ENCODE measurements at places on chromosomes 4 and X.

GRCh38 chr4:101933855-101934254 is 143.3 kb downstream of the BANK1 start:
- DNase-seq, result no peak

DNA sequence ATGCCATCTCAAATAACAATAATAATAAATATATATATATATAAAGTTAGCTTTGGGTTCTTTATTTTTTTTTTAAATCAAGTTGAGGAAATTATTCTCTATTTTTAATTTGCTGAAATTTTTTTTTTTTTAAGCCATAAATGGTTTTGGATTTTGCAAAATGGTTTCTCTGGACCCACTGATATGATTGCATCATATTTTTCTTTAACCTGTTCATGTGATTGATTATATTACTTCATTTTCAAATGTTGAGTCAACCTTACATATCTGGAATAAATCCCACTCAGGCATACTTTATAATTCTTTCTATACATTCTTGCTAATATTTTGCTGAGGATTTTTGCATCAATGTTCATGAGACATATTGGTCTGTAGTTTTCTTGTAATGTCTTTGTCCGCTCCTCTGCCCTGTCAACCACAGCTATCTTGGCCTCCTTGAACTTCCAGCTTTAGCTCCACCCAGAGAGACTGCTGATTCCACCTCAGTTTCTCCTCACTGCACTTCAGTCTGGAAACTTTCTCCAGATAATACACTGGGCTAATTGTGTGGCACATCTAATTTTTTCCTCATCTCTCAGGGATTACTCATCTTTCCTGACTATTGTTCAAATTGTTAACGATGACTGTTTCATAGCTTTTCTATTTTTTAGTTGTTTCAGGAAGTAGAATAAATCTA is 160.9 kb upstream of the GIMD1 start:
- no peak for DNase-seq

DNA sequence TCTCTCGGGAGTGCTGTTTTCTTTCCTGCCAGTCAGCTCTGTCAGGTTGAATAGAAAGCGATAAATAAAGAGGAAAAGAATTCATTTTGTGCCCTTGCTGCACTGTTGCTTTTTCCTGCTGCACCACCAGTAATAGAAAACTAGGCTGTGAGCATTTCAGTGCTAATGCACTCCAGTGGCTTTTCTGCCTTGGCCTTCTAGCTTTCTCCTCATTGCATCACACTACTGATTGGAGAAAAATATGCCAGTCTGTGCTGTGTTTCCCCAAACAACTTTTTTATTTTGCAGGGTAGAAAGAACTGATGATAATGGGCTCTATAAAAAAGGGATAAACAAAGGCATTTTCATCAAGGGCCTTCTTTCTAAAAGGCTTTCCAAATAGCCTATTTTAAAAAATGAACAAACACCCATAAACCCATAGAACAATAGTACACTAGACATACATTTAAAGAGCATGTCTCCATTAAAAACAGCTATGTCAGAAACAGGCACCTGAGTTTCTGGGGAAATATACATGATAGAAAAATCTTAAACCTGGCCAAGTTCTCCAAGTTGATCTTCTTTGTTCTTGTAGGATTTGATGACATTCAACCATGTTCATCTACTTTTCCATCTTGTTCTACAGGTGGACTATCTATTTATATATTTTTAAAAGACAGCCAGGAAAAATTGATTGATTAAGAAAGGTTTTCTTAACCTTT is 86.3 kb downstream of the GPRIN3 start:
- DNase-seq, result no peak

DNA sequence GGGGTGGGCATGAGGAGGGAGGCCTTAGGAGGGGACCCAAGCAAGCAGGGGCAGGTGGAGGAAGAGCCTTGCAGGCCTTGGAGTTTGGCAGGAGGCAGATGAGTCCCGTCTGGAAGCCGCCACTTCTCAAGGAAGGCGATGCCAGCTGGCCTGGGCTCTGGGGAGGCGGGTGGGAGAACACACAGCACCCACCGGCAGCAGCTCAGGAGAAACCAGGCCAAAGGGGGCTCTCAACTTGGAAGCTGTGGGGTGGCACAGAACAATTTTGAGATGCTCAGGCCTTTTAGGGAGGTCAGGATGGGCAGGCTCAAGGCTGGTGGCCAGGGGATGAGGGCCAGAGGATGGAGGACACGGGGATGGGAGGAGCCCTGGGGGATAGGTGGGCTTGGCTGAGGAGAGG is 11.6 kb upstream of the DUSP9 start:
- no peak for DNase-seq

DNA sequence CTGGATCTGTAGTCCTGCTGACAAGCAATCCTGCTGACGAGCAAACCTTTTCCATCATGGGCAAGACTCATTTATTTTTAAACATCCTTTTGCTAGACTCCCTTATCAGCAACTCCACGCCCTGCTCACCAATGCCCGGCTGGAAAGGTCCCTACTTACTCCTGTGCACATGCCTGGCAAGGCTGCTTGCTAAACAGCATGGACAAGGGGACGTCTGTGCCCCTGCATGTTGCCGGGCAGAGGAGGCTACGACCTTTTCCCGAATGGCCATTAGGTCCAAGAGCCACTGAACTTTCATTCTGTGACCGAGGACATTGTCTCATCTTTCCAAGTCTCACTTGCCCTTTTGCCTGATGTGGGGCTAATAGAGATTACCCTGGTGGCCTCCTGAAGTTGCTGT is 98.6 kb downstream of the MGST2 start:
- DNase-seq, result no peak

DNA sequence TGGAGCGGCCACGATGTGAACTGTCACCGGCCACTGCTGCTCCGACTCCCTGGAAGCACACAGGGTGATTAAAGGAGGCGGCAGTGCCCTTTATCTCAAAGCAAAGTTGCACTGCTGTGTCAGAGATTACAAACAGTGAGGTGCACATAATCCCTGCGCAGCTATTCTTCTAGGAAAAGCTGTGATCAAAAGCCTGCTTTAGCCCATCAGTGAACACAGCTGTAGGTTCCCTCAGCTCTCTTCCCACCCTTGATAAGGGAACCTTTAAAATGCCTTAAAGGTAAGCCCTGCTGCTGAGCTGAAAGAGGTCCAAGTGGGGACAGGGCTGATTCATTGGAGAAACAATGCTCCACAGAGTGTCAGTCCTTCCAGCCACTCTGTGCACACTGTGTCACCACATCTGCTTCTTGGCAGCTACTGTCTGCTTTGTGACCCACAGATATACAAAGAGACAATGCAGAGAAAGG is 127.6 kb downstream of the EIF4E start:
- no peak for DNase-seq

DNA sequence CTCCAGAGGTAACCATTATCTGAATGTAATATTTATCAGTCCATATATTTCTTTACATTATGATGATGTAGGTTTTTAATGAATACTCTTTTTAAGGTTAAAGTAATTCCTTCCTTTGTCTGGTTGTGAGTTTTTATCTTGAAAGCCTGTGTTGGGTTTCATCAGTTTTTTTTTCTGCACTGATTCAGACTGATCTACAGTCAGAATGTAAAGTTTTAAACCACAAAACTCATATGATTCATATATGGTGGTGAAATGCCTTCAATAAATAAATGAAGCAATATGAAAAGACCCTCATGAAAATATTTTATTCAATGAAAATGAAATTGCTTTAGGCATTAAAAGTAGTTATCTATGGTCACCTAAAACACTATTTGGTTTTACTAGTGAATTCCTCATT is 47.1 kb downstream of the SORBS2 start:
- DNase-seq, result no peak

GRCh38 chrX:113019958-113020357 is 179.3 kb upstream of the AMOT start:
- no peak for DNase-seq

DNA sequence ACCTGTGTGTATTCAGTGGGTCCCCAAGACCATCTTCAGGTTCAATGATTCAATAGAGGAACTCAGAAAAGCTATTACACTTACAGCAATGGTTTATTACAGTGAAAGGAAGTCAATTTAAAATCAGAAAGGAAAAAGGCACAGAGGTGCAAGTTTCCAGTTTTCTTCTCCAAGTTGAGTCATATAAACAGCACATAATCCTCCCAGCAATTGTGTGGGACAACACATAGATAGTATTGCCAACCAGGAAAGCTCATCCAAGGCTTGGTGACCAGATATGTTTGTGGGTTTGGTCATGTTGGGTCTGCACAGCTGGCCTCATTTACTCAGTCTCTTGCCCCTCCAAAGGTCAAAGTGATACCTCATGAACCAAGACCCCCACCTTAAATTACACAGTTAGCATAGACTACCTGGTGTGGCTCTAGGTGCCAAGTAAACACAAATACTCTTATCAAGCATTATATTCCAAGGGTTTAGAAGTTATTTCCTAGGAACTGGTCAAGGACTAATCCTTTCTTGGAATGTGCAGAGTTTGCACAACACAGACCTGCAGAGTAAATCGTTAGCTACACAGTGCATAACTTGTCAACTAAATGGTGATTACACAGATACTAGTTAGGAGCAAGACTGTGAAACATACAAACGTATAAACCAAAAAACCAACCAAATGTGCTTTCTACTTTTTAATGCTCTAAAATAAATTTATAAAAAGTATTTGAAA is 777.3 kb downstream of the PCDH18 start:
- no peak for DNase-seq

GRCh38 chr4:73872316-73873108 is 3.3 kb downstream of the CXCL1 start:
- DNase-seq, result no peak

GRCh38 chr4:176778491-176778890 is 14.2 kb downstream of the VEGFC start:
- no peak for DNase-seq

DNA sequence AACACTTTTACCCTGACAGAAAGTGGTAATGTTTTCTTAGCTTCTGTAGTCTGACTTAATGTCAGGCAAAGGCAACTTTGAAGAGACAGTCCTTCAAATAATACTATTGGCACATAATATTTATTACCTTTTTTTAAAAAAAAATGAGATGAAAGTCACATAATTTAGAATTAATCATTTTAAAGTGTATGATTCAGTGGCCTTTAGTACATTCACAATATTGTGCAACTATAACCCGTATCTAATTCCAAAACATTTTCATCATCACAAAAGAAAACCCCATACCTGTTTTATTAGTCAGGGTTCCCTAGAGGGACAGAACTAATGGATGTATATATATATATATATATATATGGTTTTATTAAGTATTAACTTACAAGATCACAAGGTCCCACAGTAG is 94.8 kb upstream of the TEX13A start:
- DNase-seq, result no peak

GRCh38 chr4:8295471-8295870 is 25.9 kb downstream of the HTRA3 start:
- no peak for DNase-seq

- no peak for DNase-seq
Observed at GRCh38 chr4:168654104-168654847, 157.4 kb downstream of the PALLD start.

GRCh38 chr4:179145746-179146525 is 1703.7 kb upstream of the AGA start:
- DNase-seq, result no peak

- DNase-seq, result no peak
Observed at GRCh38 chr4:38560340-38560739, 103.7 kb upstream of the KLF3 start.

DNA sequence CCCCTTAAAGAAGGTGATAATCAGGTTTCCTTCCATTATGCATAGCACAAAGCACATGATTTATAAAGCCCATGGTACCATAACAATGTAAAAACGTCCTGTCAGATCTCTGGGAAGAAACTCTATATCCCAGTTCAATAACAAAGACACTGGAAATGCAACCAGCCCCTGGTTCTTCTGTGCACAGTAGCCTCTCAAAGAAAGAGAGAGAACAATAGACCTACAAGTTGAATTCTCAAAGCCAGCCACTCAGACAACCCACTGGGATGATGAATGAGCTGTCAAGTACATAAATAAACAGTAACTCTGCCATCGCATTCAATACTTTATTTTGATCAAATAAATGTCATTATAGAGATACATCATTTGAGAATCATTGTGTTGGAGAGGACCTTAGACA is 400.1 kb upstream of the CPEB2 start:
- DNase-seq, result no peak

DNA sequence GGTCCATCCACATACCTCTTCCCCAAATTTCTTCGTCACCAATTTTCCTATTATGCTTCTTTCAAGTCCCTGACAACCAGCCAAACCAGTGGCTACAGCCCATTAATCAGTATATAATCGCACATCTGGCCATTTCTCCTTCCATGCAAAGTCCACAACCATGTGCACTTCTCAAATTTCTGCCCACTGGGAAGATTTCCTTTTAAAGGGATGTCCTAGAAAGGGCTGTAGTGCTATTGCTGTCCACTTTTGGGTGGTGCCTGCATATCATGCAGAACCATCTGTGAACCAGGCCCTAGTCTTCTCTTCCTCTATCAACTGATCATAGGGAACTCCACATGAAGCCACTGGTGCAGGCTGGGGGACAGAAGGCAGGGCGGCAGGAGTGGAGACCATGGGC is 55.2 kb upstream of the MID1IP1 start:
- no peak for DNase-seq

DNA sequence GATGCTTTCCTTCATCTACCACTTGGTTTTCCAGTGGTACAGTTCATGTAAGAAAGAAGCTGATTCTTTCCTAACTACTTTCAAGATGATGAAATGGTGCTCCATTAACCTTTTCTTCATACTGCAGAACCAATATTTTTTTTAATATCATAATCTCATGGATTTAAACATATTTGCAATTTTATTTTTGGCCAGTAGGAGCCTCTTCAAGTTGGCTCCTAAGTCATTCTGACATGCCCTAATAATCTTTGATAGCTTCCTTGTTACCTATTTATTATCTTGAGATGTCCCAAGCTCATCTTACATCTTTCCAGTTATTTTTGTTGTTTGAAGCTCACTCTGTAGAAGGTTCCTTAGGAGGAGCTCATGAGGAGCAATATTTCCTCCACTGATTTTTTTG is 170.2 kb downstream of the APBB2 start:
- DNase-seq, result no peak

- DNase-seq, result no peak
Observed at GRCh38 chr4:108431986-108432385, 188.4 kb upstream of the RPL34 start.

- DNase-seq, result no peak
Observed at GRCh38 chr4:55021214-55021613, 104.2 kb downstream of the KDR start.

GRCh38 chr4:152673489-152673888 is 6.3 kb downstream of the TMEM154 start:
- DNase-seq, result no peak

GRCh38 chr4:63459329-63459728 is 949.9 kb downstream of the TECRL start:
- DNase-seq, result no peak

DNA sequence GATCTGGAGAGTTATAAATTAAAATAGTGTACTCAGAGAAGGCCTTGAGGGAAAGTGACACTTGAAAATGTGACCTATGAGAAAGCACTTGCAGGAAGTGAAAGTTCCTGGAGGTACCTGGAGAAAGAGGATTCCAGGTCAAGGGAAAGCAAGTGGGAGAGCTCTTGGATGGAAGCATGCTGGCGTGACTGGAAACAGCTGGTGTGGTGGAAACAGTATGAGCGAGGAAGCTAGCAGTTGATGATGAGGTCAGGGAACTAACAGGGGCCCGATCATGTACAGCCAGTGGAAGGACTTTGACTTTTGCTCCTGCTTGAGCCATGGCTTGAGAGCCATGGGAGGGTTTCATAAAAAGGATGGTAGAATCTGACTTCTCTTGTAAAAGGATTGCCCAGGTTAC is 9.5 kb upstream of the CLCN5 start:
- no peak for DNase-seq
